ENCODE measurements at places on chromosomes 3 and 15. TPM values are rescaled to one million over a fixed set of nuclear protein-coding genes. Genes with fewer than 3 reads are reported as not detected.

The LRRN1 gene
- total RNA-seq, result not detected

The AHSG gene
- not detected for total RNA-seq

The POTEB3 gene
- total RNA-seq, result not detected

The THSD4 gene
- total RNA-seq, result 7.8 TPM

The GATA2 gene
- total RNA-seq, result 12.6 TPM

The MRAS gene
- total RNA-seq, result 18.8 TPM

The NTRK3 gene
- total RNA-seq, result not detected

The CHRFAM7A gene
- 1.6 TPM for total RNA-seq

The DAPK2 gene
- total RNA-seq, result 11.2 TPM

Measured in bladder microvascular endothelial cell (primary cell).